ENCODE measurements at places on chromosomes 5 and 9.

DNA sequence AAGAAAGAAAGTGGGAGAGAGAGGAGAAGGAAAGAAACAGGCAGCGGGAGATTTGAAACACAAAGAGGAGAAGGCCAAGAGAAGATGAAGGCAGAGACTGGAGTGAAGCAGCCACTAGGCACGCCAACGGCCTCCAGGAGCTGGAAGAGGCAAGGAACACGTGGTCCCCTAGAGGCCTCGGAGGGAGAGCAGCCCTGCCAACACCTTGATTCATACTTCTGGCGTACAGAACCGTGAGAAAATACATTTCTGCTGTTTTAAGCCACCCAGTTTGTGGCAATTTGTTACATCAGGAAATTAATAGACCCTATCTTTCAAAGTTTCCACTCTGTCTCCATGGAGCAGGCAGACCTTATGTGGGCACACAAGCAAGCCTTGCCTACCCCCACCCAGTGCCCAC, 133.4 kb downstream of the ACTL7B start:
- no peak for DNase-seq

- no peak for DNase-seq
Observed at GRCh38 chr5:149782895-149783586, 52.9 kb downstream of the PPARGC1B start.

GRCh38 chr5:376799-377325, 55.3 kb downstream of the AHRR start:
- no peak for DNase-seq

- DNase-seq = no peak
Observed at GRCh38 chr9:93467062-93467416, 13.7 kb upstream of the FAM120AOS start.

- no peak for DNase-seq
Observed at GRCh38 chr9:133113949-133114885, 6.8 kb downstream of the RALGDS start.

- DNase-seq = no peak
Observed at GRCh38 chr9:133539991-133540697, 5.6 kb downstream of the ADAMTSL2 start.

GRCh38 chr5:37926732-37927131, 86.9 kb upstream of the GDNF start:
- no peak for DNase-seq

DNA sequence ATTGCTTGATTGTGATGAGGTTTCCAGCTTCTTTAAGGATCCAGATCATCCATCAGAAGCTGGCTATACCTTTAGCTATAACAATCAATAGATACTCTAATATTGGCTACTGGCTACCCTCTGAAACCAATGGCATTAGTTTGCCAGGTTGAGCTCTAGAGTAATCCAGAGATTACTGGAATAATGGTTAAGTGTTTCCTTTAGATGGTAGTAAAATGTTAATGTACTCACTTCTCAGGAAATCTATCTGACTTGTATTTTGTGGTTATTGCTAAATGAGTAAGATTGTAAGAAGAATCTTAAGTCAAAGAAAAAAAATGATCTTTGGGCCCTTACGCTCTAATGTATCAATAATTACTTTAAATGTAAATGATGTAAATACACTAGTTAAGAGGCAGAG, 57.6 kb upstream of the OTP start:
- no peak for DNase-seq

GRCh38 chr5:173029499-173029921, 26.6 kb upstream of the CREBRF start:
- DNase-seq = no peak

GRCh38 chr5:172920447-172920849, 38.8 kb upstream of the RPL26L1 start:
- no peak for DNase-seq

GRCh38 chr5:73354406-73354805, 94.2 kb downstream of the FOXD1 start:
- no peak for DNase-seq

DNA sequence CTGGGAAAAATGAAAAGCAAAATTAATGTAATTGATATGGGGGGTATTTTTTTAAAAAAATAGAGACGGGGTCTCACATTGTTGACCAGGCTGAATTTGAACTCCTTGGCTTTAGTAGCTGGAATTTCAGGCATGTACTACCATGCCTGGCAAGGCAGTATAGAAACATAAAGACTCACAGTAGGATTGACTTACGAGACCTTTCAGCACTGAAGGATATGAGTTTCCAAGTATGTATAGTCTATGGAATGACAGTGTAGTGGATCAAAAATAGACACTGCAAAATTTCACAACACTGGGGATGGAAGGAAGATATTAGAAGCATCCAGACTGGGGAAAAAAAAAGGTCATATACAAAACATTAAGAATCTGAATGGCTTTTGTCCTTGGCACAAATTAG, 6.8 kb downstream of the DCP2 start:
- no peak for DNase-seq

GRCh38 chr5:143776951-143777350, 35.0 kb upstream of the HMHB1 start:
- DNase-seq = no peak

- DNase-seq = no peak
Observed at GRCh38 chr9:7313389-7313788, 486.2 kb downstream of the DMAC1 start.

DNA sequence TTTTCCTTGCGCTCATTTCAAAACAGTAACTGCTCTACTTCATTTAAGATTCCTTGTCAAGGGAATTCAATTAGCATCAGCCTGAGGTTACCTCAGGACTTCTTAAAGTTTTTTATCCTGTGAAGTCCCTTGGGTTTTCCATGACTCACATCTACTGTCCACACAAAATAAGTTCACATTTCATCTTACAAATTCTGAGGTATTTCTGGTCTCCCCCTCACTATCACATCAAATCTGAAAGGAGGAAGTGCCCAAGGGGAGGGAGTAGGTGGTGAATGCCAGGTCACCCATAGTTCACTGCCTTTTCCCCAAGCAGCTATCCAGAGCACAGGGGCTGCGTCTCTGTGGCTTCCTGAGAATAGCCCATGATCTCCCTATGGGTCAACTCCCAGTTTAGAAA, 227.1 kb upstream of the NREP start:
- no peak for DNase-seq

DNA sequence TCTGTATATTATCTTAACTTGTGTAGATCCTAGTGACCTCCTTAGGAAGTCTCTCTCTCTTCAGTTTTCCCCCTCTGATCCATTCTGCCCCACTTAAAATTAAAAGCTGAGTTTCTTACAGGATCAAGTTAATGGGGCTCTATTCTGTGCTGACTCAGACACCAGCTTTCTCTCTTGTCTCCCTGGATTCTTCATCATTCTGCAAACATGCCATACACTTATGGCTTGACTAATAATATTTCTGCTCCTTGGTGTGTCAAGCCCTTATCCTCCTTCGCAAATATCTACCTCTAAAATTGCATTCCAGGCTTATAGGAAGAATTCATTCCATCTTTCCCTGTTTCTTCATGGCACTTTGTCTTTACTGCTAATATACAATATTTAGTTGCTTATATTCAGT, 18.1 kb downstream of the LRRC70 start:
- no peak for DNase-seq

DNA sequence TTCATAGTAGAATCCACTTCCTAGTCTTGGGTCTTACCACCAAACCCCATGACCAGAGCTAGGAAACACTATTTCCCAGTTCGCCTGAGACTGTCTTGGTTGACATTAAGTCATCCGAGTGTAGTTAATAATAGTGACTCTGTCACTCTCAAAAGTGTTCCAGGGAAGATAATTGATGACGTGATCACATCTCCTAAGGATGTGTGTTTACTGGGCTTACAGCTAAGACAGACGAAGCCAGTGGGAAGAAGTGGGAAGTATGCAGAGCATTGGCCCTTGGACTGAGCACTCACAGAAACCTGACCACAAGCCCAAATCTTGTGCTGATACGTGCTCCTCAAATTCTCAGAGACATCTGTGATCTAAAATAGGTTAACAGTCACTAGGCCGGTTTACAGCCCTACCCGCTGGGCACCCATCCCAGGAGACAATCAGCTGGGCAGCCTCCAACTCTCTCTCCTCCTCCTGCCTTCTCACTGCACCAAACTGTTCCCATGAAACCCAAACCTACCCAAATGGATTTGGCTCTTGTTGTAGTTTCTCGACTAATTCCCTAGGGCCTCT, 316.6 kb downstream of the TLE1 start:
- DNase-seq = no peak

GRCh38 chr5:68269820-68270219, 54.3 kb downstream of the PIK3R1 start:
- DNase-seq = no peak

- no peak for DNase-seq
Observed at GRCh38 chr9:127349483-127350113, 47.4 kb upstream of the SLC2A8 start.

DNA sequence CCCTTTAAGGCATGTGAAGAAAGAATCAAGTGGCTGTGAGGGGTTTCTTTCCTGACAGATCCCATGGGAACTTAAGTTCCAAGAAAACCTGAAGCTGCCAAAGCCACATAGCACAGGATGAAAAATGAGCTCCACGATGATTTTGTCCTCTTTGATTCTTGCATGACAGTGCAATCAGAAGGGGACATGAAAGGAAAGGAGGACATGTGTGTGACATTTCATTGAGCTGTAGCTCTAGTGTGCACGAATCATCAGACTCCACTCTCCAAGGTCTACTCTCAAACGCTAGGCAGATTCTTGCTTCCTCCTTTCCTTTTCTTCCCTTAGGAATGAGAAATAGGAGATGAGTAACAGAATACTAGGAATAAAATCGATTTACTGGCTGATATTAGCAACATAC, 142.0 kb downstream of the ZNF608 start:
- no peak for DNase-seq

GRCh38 chr5:118520771-118521415, 467.5 kb downstream of the DTWD2 start:
- no peak for DNase-seq

DNA sequence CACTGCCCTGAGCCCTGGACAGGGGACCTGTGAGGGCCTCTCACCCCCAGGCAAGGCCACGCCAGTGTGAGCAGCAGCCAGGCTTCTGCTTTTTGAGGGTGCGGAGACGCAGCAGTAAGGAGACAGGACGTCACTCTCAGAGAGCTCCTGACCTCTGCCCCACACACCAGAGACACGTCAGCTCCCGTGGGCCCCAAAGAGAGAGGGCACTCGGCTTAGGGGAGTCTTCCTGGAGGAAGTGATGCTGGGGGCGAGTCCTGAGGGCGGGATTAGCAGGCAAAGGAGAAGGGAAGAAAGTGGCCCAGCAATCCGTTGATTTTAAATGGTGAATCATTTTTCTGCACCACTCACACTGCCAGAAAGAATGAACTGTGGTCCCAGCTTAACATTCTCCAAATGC, 24.0 kb upstream of the SLC9A3 start:
- no peak for DNase-seq

DNA sequence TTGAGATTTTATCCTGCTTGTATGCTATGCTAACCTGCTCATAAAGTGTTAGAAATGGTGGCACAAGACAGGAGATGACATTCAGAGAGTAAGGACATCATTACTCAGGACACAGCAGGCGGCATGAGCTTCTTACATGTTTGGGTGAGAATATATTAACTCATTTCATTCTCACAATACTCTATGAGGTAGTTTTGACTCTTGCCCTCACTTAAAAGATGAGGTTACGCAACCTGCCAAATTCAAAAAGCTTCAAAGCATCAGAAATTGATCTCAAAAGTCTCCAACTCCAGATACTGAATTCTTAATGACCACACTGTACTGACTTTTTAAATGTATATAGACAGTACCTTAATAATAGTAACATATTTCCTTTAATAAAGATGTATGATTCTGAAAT, 60.8 kb downstream of the CDH18 start:
- no peak for DNase-seq

DNA sequence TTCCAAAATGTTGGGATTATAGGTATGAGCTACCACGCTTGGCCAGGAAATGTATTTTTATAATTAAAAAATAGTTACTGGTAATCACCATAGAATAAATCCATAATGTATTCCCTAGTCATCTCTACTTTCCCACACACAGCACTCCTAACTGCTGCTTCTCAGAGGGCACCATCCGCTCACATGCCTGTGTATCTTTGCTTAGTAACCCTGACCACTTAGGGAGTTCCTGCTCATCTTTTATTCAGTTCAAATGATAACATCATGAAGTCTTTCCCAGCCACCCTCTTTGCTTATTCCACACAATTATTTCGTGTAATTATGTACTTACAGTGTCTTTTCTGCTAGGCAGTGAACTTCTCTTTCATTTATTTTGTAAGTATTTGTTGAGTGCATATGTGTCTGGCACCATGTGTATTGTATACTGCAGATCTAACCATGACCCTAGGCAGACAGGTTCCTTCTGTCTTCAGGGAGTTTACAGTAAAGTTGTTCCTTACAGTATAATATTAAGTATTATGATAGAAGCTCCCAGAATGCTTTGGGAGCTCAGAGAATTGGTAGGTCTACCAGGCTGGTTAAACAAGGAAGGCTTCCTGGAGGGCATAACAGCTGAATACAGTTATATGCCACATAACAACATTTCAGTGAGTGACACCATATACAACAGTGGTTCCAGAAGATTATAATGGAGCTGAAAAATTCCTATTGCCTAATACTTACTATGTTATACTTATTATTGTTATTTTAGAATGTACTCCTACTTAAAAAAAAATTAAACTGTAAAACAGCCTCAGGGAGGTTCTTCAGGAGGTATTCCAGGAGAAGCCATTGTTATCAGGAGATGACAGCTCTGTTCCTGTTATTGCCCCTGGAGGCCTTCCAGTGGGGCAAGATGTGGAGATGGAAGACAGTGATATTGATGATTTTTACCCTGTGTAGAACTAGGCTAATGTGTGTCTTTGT, 39.2 kb downstream of the DCAF10 start:
- DNase-seq = no peak

DNA sequence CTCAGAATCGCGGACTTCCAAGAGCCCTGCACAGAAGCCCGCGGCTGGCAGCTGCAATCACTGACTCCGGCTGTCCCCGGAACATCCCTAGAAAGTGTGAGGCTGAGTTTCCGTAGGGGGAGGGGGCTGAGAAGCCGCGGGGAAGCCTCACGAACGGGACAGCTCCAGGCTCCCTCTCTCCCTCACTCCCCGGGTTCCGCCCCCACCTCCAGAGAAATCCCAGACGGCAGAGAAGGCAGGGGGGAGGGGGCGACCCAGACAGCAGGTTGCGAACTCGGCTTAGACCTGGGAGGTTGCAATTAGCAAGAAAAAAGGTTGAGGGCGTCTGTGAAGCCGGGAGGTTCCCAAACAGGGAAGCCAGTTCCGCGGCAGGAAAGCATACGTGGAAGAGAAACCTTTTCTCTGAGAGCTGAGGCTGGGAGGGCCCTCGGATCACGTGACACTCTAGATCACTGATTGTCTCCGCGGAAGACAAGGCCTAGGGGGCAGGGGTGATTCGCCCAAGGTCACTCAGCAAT, 73.8 kb upstream of the CPLX2 start:
- DNase-seq = no peak

DNA sequence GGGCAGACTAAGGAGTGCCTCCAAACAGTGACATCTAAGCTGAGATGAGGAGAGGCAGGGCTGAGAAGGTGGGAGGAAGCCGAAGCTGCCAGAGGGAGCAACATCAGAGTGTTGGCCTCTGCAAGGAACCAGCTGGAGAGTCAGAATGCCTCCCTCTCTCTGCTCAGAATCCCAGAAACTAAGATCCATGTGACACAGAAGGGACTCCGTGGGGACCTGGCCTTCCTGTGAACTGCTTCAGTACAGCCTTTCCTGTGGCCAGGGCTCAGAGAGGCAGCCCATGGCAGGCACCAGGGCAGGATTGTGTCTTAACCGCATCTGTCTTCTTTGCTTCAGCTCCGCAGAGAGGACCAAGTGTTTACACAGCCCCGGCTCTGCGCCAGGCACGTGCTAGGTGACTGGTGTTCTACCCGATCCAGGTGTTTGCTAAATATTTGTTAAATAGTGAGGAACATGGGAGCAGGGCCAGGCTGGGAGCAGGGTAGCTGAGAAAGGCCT, 33.5 kb downstream of the KCNMB1 start:
- DNase-seq = no peak

- DNase-seq = no peak
Observed at GRCh38 chr9:137085920-137086530, 760 bp upstream of the MAN1B1 start.

Measured in Jurkat, Clone E6-1 (cell line).